SJCRH30 (cell line): ENCODE measurements at places on chromosomes 3 and 15.

GRCh38 chr3:101851072-101851770, 1.9 kb downstream of the NFKBIZ start:
- no peak for DNase-seq

DNA sequence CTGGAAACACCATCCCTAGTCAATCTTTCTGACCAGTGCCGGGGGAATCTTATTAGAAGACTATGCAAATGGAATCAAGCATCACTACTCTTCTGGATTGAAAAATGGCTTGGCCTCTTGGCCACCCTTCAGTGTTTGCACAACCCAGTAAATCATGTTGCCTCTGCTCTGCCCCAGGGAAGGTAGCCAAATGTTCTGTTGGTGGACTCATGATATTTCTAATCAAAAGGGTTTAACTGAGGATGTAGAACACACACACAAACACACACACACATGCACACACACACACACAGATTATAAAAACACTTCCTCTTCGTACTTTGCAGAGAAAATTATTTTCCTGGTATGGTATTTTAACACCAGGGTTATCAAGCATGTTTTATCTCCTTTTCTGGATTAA, 7.9 kb downstream of the RBP2 start:
- no peak for DNase-seq

DNA sequence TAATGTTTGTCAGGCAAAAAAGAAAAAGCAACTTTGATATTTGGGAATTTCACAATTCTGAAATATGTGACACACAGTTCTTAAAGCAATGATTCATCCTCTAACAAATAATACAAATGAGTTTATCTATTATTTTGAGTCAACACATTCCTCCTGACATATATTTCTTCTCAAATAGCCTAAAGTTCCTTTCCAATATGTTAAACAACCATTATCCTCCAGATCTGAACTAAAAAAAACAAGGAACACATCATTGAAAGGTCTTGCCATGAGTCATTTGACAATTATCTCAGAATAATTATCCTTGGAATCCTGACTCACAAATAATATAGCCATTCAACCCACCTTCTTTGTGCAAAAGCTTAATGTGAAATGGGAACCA, 208.7 kb upstream of the CDIN1 start:
- DNase-seq, result no peak

DNA sequence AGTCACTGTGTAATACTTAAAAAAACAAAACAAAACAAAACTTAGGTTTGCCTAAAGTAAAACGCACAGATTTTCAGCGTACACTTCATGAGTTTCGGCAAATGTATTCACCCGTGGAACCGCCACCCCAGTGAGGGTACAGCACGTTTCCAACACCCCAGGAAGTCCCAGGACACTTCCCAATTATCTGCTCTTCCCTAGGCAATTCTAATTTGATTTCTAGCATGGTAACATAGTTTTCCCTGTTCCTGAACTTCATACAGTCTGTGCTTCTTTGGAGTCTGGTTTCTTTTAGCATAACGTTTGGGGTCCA, 497 bp upstream of the CLASP2 start:
- no peak for DNase-seq

DNA sequence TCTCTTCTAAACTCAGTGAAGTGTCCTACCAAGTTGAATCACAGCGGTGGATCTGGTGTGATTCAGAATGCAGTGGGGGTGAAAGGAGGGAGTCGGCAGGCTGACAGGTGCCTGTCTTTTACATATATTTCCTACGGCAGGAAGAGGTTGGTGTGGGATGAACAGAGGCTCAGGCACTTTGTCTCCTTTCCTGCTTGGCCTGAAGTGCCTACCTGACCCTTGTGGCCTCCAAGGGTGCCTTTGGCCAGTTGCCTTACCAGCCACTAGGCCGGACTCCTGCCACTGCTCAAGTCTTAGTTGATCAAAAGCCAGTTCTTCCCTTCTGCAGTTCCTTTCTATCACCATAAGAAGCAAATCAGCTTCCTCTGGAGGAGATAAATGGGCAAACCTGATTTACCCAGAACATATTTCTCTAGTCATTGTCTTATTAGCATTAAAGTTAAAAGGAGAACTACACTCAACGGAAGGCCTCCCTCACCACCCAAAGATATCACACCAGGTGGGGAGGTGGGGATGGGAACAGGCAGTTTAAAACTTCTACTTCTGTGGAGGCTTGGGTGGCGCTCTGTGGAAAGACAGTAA, 52.1 kb downstream of the CRTC3 start:
- DNase-seq, result no peak
